Kidney (tissue), 22 donors: ENCODE measurements at places on chromosomes 5 and 9.

DNA sequence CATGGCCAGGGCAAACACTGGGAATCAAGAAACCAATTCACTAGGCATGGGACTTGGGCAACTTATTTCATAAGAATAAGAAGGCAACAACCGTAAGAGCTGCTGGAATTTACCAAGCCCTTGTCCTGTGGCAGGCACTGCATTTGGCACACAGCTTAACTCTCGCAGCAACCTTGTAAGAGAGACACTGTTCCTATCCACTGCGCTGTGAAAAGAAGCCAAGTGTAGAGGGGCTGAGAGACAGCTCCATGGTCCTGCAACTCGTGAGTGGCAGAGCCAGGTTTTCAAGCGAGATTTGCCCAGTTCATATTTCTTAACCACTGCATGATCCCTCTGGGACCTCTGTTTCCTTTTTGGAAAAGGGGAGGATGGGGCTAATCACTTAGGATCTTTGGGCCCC, 129.3 kb upstream of the STC2 start:
- DNase-seq: no peak

GRCh38 chr5:23027331-23027730, 174.2 kb upstream of the CDH12 start:
- no peak for DNase-seq

- peak; percentile 34 for DNase-seq
These were observed 10.3 kb upstream of the NME5 start for GRCh38 chr5:138149530-138149929.

DNA sequence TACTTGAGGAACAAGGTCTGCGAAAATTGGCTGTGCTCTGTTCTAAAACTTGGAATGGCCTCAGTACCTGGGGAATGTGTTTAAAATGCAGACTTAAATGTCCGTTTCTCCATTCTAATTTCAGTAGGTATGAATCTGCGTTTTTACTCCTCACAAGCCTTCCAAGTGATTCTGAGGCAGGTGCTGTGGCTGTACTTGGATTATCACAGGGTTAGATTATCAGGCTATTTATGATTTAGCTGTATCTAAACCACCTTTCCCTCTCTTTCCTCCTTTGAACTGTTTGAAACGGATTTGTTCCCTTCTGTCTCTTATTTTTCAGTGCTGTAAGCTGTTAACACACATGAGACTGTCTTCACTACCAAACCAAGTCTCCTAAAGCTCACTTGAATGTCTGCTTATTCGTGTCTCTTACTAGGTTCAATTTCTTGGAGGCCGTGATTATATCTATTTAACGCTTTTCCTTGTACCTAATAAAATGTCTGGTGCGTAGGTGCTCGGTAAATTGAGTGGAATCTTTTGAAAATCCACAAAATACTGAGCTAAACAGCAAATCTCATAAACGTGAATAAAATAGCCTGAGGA, 714 bp upstream of the CETN3 start:
- DNase-seq: no peak
